ENCODE measurements at places on chromosomes 13 and 19.

DNA sequence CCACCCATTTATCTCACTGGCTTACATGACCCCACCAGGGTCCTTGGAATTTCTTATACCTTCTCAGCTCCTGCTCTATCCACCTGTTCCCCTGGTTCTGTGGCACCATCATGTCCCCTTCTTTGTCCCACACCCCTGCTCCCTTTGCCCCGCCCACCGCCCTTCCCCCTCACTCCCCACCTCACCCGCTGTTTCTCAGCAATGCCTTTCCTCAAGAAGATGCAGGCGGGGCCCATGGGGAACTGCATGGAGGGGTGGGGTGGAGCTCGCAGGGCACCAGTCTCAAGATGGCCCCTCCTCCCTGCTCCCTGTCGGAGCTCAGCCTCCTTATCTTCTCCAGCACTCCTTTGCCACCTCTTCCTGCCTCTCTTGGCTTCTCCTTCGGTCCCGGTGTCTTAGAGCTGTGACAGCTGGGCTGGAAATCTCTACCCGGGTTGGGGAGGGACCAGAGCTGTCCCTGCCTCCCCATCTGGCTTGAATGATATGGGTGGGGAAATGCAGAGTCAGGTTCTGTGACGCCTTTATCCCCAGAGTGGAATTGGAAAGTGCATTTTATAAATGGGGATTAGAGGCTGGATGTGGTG lies at the start of gene CABP5:
TSS of gene CABP5 (minus strand) at position 405 of the 584 bp plus-strand sequence. CDS start at position 248, 157 bp downstream.
- DNase-seq = no peak

- DNase-seq = no peak
These were observed 27.9 kb upstream of the IGFL1 start for GRCh38 chr19:46201454-46202310.

- DNase-seq = peak; percentile 65
These were observed 3.5 kb downstream of the EGLN2 start for GRCh38 chr19:40802300-40803169.

- no peak for DNase-seq
These were observed 29.3 kb upstream of the TNFAIP8L1 start for GRCh38 chr19:4609878-4610511.

- no peak for DNase-seq
These were observed 1241.1 kb downstream of the UQCRFS1 start for GRCh38 chr19:27971869-27972268.

DNA sequence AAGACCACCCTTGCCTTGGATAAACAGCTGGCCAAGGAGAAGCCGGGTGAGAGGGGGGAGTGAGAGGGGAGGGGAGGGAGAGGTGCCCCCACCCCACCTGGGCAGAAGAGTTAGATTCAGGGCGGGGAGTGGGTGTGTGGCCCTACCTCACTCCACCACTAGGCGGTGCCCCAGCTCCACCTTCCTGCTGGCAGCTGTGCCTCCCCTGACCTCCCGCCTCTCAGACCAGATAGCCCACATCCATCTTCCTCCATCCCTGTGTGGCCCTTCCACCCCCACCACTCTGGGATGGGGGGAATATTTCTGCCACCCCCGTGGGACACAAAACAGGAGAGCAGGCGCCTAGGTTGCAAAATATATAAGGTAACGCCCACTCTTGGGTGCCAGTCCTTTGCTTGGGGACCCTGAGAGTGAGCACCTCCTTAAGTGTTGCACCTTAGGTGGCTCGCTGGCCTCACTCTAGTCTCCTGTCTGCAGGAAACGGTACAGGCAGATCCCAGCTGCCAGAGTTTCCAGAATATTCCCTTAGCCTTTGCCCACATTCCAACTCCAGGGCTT lies 13.8 kb upstream of the EHD2 start:
- peak; percentile 55 for DNase-seq

DNA sequence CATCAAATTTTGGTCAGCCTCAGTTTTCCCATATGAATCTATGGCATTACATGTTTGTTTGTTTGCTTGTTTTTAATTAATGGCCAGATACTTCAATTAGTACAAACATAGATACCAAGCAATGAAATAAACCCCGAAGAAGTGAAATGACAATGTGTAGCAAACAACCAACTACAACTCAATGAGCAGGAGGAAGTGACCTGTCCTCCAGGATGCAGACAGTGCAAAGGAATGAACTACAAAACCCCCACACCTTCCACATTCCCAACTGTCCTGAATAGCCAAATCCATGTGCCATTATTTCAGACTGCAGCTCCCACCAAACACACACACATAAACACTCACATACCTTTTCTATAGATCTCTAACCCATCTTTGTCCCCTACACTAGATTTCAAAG lies 45.0 kb upstream of the FAM124A start:
- no peak for DNase-seq

DNA sequence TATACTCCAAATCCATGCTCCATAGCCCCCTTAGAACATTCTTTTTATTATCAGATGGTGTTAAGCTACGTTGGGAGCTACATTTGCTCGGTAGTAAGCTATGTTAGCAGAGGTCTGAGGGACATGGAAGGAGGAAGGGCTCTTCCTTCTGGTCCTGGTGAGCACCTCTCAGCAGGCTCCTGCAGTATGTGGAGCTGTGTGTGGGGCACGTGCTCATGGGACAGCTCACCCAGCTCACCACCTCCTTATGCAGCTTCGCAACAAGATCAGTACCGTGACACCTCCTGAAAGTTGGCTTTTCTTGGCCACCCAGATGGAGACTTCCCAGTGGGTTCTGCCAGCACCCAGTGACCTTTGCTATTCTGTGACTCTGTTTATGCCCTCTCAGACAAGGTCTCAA lies 400.5 kb upstream of the SLC10A2 start:
- no peak for DNase-seq

GRCh38 chr13:52954838-52955237 lies 73.8 kb upstream of the OLFM4 start:
- DNase-seq = no peak

DNA sequence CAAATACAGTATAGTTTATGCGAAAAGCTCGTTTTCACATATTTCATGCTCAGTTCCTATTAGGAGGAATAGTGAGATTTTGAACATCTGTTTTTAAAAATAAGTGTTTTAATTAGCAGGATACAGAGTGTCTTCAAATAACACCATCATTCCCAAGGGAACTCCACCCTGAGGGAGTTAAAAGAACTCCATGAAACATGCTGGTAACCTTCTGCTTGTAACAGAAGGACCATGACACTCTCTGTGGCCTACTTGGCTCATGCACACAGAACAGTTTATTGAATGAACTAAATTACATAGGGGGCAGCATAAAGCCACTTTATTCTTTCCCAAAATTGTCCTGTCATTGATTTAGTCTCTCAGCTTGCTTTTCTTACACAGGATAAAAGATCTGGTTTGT lies 809.5 kb upstream of the SLITRK6 start:
- DNase-seq = no peak

DNA sequence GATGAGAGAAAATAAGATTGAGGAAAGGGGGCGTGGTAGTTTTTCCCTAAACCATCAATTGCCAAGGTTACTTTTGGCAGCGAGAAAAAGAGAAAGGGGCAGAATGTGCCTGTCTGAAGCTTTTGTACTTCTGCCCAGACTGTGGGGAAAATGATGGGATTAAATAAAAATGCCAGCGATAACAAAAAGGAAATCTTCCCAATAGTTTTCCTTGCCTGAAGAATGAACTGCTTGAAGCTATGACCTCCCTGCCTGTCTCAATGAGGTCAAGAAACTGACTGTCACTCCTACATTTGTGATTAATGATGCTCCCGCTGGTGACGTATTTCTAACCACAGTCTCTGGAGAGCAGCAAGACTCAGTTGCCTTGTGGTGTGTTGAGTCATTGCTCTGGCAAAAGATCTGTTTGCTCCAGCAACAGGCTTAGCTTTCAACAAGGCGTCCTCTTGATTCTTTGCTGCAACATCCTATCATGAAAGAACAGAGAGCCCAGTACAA lies 1051.5 kb downstream of the DIAPH3 start:
- no peak for DNase-seq
